ENCODE measurements at places on chromosomes 12 and 14.

DNA sequence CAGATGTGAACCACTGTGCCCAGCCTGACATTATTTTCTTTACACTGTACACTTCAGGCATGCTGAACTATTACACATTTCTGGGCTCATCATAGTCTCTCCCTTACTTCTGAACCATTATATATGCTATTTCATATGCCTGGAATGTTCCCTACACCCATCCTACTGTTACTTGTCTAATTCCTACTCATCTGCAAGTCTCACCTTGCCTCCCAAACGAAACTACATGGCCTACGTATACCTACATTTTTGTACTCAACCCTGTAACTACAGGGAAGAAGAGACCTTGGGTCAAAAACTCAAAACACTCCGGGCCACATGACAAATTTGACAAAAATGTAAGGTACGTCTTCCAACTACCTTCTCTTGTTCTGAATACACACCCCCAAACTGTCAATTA, 9.5 kb upstream of the EEA1 start:
- DNase-seq: no peak

- DNase-seq: no peak
Measured at GRCh38 chr14:68878908-68879307, 86.0 kb upstream of the ZFP36L1 start.

- DNase-seq: no peak
Measured at GRCh38 chr14:55340482-55340881, 69.3 kb downstream of the FBXO34 start.

DNA sequence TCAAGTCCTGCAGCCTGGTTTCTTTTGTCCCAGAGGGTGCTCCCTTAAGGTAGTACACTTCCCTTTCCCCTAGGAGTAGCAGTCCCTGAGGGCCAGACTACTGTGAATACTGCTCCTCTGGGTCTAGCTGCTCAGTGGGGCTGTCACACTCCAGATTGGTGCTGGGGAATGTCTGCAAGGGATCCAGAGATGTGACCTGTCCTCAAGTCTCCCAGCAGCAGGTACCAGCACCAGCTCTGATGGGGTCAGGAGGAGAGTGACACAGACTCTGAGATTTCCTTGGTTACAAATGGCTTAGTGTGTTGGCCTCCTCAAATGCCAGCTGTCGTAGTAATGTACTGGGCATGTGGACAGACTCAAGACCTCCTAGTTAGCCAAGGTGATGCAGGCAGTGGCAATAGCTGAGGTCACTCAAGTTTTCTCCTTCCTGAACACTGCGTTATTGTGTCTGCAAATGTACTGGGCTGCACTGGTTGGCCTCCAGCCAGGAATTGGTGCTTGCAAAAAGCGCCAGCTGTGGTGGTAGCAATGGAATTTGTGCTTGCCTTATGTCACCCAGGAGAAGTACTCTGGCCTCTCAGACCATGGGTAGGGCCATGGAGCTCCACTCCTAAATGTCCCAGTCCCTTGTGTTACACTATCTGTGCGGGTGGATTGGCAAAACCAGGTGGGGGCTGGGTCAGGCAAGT, 36.4 kb upstream of the AEBP2 start:
- DNase-seq: no peak

GRCh38 chr12:22765421-22766130, 140.6 kb downstream of the ETNK1 start:
- DNase-seq: no peak

- DNase-seq: no peak
Measured at GRCh38 chr12:116127859-116128258, 149.6 kb downstream of the MED13L start.

- no peak for DNase-seq
Measured at GRCh38 chr12:94714378-94715114, 64.2 kb upstream of the TMCC3 start.

GRCh38 chr12:15212930-15213329, 8.3 kb downstream of the RERG start:
- no peak for DNase-seq

DNA sequence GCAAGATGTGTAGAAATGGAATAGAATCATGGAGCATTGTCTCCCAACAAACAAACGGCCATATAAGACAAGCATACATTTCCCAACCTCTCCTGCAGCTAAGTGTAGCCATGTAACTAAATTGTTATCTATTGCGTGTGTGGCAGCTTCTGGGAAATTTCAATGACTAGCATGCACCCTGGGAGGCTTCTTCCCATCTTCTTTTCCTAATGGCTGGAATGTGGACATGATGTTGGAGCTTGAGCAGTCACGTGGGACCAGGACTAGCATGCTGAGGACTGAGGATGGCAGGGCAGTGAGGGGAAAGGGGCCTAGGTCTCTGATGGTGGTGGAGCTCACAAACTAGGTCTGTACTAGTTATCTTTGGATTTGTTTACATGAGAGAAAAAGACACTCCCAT, 21.7 kb upstream of the CTDSP2 start:
- DNase-seq: no peak

GRCh38 chr14:70771781-70772212, 37.5 kb downstream of the MAP3K9 start:
- peak; percentile 31 for DNase-seq

DNA sequence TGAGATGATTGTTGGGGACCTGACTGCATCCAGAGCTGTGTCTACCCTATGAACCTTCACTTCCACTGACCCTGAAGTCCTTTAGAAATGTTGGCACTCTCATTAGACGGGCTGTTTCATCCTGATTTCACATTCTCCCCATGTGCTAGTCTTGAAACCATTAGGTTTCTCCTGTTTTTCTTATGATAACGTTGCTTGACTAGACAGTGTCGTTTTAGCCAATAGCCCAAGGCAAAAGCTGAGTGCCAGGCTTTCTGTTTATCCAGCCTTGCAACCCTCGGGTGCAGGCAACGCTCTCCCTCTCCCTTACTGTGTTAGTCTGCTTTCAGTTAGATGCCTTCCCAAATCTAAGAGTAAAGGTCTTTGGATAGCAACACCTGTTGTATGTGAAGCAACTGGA, 30.1 kb downstream of the DACT1 start:
- no peak for DNase-seq

DNA sequence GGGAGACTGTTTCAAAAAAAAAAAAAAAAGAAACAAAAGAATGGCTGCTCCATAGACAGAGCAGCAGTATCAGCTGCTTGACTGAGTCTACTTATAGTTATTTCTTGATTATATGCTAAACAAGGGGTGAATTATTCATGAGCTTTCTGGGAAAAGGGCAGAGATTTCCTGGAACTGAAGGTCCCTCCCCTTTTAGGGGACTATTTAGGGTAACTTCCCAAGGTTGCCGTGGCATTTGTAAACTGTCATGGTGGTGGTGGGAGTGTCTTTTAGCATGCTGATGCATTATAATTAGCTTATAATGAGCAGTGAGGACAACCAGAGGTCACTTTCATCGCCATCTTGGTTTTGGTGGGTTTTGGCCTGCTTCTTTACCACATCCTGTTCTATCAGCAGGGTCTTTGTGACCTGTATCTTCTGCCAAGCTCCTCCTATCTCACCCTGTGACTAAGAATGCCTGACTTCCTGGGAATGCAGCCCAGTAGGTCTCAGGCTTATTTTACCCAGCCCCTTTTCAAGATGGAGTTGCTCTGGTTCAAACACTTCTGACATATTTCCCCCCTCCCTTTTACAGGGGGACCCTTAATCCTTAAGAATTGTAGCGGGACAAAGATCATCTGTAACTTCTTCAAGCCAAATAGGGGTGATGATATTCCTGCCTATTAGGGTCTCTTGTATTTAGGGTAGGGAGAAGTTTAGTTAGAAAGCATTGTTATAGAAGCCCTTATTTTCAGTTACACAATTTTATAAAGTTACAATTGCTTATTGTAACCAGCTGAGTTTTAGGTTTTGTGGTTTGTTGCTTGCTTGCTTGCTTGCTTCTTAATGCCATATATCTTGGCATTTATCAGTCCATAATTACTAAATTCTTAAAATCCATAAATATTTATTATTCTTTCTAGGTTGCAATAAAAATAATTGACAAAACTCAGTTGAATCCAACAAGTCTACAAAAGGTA, 42.5 kb downstream of the MARK3 start:
- DNase-seq: peak; percentile 83

DNA sequence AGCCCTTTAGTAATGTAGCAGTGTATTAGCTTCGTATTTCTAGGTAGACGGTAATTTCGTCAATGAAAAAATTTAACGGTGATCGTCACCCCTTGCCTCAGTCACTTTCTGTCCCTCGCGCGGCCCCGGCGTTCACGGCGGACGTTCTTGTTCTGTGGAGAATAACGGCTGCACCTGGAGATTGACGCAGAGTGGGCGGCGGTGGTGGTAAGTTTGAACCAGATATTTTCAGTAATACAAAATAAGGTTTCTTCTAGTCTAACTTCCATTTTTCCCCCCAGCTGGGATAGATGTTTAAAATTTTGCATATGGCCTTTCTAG, 341 bp downstream of the ZNF10 start:
- DNase-seq: no peak

DNA sequence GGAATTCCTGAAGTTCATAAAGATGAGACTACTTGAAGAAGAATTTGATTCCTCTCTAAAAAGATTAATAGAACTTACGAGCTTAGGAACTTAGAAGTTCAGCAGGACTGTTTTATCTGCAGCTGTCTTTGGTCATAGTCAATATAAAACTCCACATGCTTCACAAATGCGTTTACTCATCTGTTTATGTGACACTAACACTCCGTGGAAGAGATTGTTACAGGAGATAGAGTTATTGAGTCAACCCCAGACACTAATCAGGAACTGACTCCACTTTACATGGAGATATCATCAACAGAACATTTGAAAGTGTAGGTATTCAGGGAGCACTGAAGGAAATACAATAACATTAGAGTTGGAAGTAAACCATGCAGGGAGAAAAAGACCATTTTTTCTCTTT, 92.8 kb downstream of the LRFN5 start:
- no peak for DNase-seq

DNA sequence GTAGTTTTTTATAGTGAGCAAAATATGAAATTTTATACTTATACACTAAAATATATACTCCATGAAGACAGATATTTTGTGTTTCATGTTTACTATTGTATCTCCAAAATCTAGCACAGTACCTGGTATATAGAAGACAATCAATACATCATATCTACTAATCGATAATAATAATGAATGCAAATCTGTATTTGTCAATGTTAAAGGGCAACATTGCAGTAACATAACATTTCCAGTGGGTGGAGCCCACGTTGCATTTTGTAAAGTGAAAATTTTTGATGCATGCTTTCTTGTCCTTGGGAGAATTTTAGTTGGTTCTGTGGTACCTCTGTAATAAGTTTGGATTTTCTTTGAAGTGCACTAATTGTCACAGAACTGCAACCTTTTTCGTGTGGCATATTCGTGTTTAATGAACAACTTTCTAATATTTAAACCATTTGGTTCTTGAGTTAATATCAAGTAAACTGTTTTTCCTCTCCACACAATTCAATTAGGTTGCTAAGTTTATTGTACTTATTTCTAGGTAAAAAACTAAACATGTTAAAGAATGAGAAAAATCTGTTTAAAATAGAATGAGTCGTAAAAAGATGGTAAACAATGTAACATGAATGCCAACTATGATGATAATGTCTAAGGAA, 47.4 kb downstream of the AVPR1A start:
- peak; percentile 51 for DNase-seq

DNA sequence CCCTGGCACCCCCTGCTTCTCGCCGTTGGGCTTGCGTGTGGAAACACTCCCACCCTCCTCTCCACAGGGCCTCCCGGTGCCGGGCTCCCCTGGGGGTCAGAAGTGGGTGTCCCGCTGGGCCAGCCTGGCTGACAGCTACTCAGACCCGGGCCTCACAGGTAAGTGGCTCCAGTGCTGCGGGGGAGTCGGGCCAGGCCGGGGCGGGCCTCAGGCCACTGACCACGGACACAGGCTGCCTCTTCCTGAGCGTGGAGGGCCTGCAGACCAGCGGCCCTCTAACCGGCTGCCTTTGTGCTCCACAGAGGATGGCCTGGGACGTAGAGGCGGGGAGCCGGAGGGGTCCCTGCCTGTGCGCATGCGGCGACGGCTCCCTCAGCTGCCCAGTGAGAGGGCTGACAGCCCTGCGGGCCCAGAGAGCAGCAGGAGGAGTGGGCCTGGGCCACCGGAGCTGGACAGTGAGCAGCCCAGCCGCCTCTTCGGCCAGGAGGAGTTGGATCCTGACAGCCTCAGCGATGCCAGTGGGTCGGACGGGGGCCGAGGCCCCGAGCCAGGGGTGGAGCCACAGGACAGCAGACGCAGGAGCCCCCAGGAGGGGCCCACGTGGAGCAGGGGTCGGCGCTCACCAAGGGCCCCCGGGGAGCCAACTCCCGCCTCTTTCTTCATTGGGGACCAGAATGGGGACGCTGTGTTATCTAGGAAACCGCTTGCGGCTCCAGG, 21.1 kb downstream of the CEP170B start:
- DNase-seq: no peak

DNA sequence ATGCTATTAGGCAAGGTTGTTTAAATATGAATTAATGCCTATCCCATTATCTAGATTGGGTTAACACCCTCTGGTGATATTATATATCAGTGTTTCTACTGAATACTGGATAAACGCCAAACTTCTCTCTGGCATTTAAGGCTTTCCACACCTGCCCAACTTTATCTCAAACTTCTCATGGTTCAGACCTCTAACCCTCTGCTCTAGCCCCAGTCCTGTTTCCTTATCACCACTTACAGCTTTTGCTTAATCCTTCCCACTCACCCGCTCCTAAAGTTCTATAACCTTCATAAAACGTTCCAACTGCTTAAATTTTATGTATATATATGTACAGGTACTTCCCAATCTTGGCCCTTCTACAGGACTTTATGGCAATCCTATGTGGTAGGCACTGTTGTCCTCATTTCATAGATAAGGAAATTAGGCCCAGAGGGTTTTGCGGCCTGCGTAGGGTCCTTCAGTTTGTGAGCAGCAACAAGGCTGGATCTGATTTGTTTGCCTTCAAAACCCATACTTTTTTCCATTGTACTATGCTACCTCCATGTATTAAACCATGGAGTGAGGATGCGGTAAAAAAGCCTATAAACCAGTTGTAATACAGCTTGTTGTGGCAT, 1.2 kb downstream of the LPCAT3 start:
- DNase-seq: no peak

GRCh38 chr14:88910386-88910785, 85.9 kb downstream of the TTC8 start:
- no peak for DNase-seq

- peak; percentile 79 for DNase-seq
Measured at GRCh38 chr12:89525305-89525823, 483 bp downstream of the POC1B start.

GRCh38 chr12:31362115-31362758, 36.3 kb upstream of the SINHCAF start:
- peak; percentile 54 for DNase-seq

- DNase-seq: no peak
Measured at GRCh38 chr12:91309450-91309849, 126.8 kb upstream of the DCN start.

- DNase-seq: no peak
Measured at GRCh38 chr14:49405291-49405690, 180.9 kb downstream of the RPS29 start.

GRCh38 chr14:103190741-103191140, 67.5 kb downstream of the TNFAIP2 start:
- DNase-seq: no peak

GRCh38 chr14:30874999-30875787, 834 bp downstream of the COCH start:
- peak; percentile 59 for DNase-seq

- DNase-seq: no peak
Measured at GRCh38 chr12:47360771-47361388, 281.1 kb upstream of the AMIGO2 start.

GRCh38 chr14:73741386-73741875, 27.2 kb upstream of the PNMA1 start:
- DNase-seq: peak; percentile 71
